ENCODE measurements at places on chromosomes 16 and 17.

- no peak for DNase-seq
- peaks cover 7% of the 10 kb centered on the region for H3K4me1 ChIP-seq
- H3K27me3 ChIP-seq, result no peaks in the 10 kb centered on the region
Observed at GRCh38 chr16:79644971-79645667, 44.6 kb upstream of the MAF start.

- peak overlapping the region; percentile 100 for H3K27ac ChIP-seq
- peak overlapping the region; percentile 61 for H3K4me3 ChIP-seq
- peaks cover 28% of the 10 kb centered on the region for H3K4me1 ChIP-seq
- DNase-seq, result peak; percentile 59
- no peaks in the 10 kb centered on the region for H3K36me3 ChIP-seq
Observed at GRCh38 chr17:4950075-4950745, 709 bp upstream of the ENO3 start.

GRCh38 chr17:8835106-8835505 is 32.4 kb downstream of the PIK3R6 start:
- H3K27me3 ChIP-seq, result no peaks in the 10 kb centered on the region
- no peaks in the 10 kb centered on the region for H3K36me3 ChIP-seq
- no peaks in the 10 kb centered on the region for H3K4me1 ChIP-seq
- H3K27ac ChIP-seq, result no peak overlapping the region

DNA sequence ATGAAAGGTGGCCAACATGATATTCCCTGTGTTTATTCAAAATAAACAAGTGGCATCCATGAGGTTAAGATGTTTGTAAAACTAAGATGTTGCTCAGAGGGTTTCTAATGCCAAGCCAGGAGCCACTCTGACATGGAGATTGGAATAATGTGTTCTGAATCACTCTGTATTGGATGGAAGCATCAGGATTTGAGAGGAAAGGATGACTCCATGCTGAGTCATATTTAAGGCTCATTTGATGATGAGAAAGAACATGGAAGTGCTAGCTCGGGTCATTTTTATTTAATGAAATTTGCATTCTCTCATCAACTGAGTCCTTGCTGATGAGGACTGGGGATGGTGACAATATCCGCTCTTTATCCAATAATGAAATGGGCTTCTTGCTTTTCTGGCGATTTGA is 6.2 kb downstream of the VAT1L start:
- no peaks in the 10 kb centered on the region for H3K36me3 ChIP-seq
- H3K27me3 ChIP-seq, result peaks cover 30% of the 10 kb centered on the region
- H3K4me1 ChIP-seq, result no peaks in the 10 kb centered on the region

DNA sequence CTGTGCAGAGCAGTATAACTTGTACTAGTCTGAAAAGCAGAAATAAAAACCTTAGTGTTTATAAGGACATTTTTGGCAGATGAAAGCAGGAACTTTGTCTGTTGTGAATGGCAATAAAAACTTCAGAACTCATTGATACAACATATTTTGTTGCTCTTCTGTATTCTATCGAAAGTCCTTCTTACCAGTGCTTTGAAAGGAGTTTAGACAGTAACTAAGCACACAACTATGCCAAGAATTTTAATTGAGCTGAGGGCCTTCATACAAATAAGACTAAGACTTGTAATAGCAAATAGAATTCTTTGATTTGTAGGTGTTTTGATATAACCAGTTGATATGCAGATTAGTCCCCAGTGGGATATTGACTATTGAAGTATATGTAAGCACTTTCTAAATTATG is 308.4 kb downstream of the ZFHX3 start:
- peak overlapping the region; percentile 24 for H3K27ac ChIP-seq
- DNase-seq, result no peak
- peaks cover 12% of the 10 kb centered on the region for H3K4me1 ChIP-seq
- H3K36me3 ChIP-seq, result no peaks in the 10 kb centered on the region

DNA sequence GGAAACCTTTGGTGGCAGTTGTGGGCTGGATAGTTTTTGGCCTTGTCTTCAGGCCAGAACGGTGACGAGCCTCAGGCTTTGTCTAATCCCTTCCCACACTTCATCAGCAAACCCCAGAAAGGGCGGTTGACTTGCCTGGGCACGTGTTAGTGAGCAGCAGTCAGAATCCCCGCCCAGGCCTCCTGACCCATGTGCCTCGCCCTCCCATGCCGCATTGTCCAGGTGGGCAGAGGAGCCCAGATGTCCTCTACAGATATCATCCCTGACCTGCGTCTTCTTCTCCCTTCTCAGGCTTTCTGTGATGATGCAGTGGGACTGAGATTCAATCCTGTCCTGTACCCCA is 82.5 kb downstream of the OR1D5 start:
- H3K27ac ChIP-seq, result no peak overlapping the region
- H3K27me3 ChIP-seq, result no peaks in the 10 kb centered on the region
- H3K4me1 ChIP-seq, result no peaks in the 10 kb centered on the region

DNA sequence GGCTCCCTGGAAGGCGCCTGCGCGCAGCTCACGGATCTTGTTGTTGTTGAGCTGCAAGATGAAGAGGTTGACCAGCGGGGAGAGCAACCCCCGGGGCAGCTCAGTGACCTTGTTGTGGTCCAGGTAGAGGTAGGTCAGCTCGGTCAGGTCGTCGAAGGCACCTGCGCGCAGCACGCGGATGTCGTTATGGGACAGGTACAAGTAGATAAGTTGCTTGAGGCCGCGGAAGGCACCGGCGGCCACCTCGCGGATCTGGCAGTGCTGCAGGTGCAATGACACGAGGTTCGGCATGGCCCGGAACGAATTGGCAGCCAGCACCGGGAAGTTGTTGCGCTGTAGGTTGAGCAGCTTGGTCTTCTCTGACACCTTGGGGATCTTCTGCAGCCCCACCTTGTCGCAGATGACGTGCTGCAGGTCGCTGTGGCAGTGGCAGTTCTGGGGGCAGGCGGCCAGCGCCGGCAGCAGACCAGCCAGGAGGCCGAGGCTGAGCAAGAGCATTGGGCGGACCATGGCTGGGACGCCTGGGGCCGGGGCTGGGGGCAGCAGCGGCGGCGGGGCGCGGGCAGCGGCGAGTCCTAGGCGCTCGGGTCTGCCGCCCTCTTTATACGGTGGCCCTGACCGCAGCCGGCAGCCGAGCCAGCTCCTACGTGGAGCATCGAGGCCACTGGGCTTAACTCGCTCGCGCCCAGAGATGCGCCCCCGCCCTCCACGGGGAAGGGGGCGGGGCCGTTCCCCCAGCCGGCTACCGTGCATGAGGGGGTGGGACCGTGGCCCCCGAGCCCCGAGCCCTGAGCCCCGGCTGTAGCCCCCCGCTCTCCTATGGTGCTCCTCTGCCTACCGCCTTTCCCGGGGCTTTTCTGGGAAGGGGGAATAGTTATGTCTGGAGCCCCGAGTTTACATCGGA is at the start of gene CHAD:
Gene CHAD (minus strand): TSS at position 577 of the 904 bp plus-strand sequence. CDS start 67 bp downstream, at position 510.
- H3K36me3 ChIP-seq, result no peaks in the 10 kb centered on the region
- peak within 1 kb of the TSS; percentile 23 for H3K4me3 ChIP-seq
- no peak within 1 kb of the TSS for H3K27ac ChIP-seq
- H3K27me3 ChIP-seq, result no peaks in the 10 kb centered on the region
- peaks cover 3% of the 10 kb centered on the region for H3K4me1 ChIP-seq
- DNase-seq, result no peak

GRCh38 chr17:8696906-8697305 is 47.7 kb downstream of the CCDC42 start:
- H3K4me3 ChIP-seq, result no peak overlapping the region
- DNase-seq, result no peak
- no peaks in the 10 kb centered on the region for H3K27me3 ChIP-seq
- peak overlapping the region; percentile 88 for H3K27ac ChIP-seq
- no peaks in the 10 kb centered on the region for H3K36me3 ChIP-seq

GRCh38 chr16:28219282-28219681 is 7.5 kb upstream of the XPO6 start:
- no peaks in the 10 kb centered on the region for H3K4me1 ChIP-seq
- no peak overlapping the region for H3K4me3 ChIP-seq
- peak; percentile 30 for DNase-seq
- H3K27ac ChIP-seq, result no peak overlapping the region
- H3K27me3 ChIP-seq, result no peaks in the 10 kb centered on the region
- no peaks in the 10 kb centered on the region for H3K36me3 ChIP-seq

DNA sequence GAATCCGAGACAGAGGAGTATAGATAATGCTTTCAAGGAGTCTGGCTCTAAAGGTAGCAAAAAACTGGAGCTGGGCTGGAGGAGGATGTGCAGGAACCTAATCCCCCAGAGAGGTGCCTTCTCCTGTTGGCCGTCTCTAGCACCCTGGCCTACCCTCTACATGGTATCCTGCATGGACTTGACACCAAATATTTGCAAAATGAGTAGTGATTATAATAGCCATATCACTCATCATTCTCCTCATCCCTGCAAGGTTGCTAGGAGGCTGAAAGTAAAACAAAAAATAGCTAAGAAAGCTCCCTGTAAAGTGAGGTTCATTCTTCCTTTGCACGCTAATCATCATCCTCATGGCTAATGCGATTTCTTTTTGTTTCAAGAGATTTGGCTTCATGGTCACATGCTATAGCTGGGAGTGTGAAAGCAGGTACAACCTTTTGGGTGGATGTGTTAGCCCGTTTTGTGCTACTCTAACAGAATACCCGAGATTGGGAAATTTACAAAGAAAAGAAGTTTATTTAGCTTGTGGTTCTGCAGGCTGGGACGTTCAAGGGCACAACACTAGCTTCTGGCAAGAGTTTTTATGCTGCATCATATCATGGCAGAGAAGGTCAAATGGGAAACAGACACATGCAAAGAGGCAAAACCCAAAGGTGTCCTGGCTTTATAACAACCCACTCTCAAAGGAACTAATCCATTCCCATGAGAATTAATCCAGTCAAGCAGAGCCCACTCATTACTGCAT is 27.1 kb upstream of the CIITA start:
- H3K27me3 ChIP-seq, result no peaks in the 10 kb centered on the region
- H3K36me3 ChIP-seq, result no peaks in the 10 kb centered on the region
- DNase-seq, result no peak
- H3K4me3 ChIP-seq, result no peak overlapping the region

DNA sequence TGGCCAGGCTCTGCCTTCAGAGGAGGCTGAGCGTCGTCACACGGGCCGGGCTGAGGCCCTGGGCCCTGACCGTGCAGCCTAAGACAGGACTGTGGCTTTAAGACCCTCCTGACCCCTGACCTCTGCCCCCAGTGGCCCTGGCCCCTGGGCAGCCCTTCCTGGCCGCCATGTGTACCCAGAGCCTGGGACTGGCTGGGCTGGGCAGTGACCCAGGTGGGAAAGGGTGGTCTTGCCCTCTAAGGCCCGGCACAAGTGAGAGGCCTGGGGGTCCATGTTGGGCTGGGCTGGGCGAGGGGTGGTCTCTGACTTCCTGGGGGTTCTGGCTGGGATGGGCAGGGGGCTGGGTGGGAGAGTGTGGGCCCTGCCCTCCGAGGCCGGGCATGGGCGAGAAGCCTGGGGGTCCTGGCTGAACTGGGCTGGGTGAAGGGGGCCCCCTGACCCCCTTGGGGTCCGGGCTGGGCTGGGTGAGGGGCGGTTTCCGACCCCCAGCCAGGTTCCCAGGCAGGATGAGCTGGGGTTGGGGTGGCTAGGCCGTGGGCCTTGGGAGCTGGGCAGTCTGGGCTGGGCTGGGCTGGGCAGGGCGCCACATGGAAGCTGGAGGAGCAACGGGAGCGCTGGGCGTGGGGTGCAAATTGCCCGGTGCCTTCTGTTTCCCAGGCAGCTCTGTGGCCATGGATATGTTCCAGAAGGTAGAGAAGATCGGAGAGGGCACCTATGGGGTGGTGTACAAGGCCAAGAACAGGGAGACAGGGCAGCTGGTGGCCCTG is at the start of gene CDK3:
Gene CDK3 (plus strand): TSS at position 101 of the 767 bp plus-strand sequence. CDS start 571 bp downstream, at position 672.
- DNase-seq, result no peak
- no peak within 1 kb of the TSS for H3K4me3 ChIP-seq
- no peaks in the 10 kb centered on the region for H3K27me3 ChIP-seq
- H3K36me3 ChIP-seq, result no peaks in the 10 kb centered on the region
- no peak within 1 kb of the TSS for H3K27ac ChIP-seq

DNA sequence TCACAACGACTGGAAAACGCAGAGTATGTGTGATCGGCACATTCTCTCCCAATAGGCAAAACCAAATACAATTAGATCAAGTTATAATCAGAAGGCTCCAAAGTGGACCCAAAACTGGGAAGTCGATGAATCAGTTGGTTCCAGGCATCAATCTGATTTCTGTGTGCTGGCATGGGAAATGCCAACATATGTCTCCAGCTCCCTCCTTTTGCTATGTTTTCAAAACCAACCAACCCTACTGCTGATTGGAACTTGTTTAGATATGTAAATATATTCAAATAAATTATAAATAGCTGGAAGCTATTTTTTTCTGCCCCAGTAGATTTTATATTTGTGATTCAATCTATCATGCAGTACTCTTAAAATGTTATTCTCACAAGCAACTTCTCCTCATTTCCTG is 284.2 kb downstream of the HS3ST3B1 start:
- H3K4me3 ChIP-seq, result no peak overlapping the region
- H3K27me3 ChIP-seq, result no peaks in the 10 kb centered on the region
- no peak overlapping the region for H3K27ac ChIP-seq
- H3K36me3 ChIP-seq, result no peaks in the 10 kb centered on the region

GRCh38 chr17:44253006-44253405 is 14.9 kb downstream of the SLC4A1 start:
- H3K4me1 ChIP-seq, result no peaks in the 10 kb centered on the region
- H3K27ac ChIP-seq, result no peak overlapping the region
- no peak overlapping the region for H3K4me3 ChIP-seq

DNA sequence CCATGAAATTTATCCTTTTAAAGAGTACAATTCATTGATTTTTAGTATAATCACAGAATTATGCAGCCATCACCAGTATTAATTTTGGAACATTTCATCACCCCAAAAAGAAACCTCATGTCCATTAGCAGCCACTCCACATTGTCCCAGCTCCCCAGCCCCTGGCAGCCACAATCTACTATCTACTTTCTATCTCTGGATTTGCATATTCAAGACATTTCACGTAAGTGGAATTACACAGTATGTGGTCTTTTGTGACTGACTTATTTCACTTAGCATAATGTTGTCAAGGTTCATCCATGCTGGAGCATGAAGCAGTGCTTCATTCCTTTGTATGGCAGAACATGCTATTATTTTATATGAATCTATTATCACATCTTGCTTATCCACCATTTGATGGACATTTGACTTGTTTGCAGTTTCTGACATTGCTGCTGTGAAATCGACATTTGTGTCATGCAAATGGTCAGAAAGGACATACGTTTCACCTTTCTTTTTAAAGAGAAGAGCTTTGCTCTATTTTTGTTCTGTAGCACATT is 10.7 kb downstream of the METTL9 start:
- no peak overlapping the region for H3K4me3 ChIP-seq
- no peaks in the 10 kb centered on the region for H3K27me3 ChIP-seq
- H3K36me3 ChIP-seq, result no peaks in the 10 kb centered on the region
- peaks cover 17% of the 10 kb centered on the region for H3K4me1 ChIP-seq

DNA sequence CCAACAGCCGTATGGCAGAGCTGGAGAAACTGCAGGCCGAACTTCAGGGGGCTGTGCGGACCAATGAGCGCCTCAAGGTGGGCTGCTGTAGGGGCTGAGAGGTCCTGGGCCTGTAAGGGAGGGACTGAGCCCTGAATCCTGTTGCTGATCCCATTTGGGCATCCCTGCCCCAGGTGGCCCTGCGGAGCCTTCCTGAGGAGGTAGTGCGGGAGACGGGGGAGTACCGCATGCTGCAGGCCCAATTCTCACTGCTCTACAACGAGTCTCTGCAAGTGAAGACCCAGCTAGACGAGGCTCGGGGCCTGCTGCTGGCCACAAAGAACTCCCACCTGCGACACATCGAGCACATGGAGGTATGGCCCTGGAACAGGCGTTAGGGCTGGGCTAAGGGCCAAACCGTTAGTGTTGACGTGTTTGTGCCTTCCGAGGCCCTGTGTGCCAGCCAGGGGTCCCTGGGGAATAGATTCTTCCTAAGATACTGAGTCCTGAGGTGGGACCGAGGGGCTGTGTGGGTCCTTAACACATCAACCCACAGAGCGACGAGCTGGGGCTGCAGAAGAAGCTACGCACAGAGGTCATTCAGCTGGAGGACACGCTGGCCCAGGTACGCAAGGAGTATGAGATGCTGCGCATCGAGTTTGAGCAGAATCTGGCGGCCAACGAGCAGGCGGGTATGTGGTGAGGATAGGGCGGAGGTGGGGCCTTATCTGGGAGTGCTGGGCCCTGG is 4.2 kb downstream of the RNF40 start:
- peaks cover 11% of the 10 kb centered on the region for H3K4me1 ChIP-seq
- H3K27me3 ChIP-seq, result no peaks in the 10 kb centered on the region
- no peak overlapping the region for H3K27ac ChIP-seq
